T-helper 17 cell (primary cell): ENCODE measurements at places on chromosomes 2 and 18. TPM values are rescaled to one million over a fixed set of nuclear protein-coding genes. Genes with fewer than 3 reads are reported as not detected.

GRCh38 chr18:75154997-75155396 lies 53.9 kb downstream of the PTGR3 start:
- DNase-seq: no peak

DNA sequence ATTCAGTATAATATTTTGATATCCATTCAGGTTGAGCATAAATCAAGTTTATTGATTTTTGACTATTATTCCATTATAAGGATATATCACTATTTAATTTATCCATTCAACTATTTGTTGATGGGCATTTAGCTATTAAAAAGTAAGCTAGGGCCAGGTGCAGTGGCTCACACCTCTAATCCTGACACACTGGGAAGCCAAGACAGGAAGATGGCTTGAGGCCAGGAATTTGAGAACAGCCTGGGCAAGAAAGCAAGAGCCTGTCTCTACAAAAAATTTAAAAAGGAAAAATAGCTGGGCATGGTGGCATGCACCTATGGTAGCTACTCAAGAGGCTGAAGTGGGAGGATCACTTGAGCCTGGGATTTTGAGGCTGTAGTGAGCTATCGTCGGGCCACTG lies 183.5 kb downstream of the HNMT start:
- no peak for DNase-seq

DNA sequence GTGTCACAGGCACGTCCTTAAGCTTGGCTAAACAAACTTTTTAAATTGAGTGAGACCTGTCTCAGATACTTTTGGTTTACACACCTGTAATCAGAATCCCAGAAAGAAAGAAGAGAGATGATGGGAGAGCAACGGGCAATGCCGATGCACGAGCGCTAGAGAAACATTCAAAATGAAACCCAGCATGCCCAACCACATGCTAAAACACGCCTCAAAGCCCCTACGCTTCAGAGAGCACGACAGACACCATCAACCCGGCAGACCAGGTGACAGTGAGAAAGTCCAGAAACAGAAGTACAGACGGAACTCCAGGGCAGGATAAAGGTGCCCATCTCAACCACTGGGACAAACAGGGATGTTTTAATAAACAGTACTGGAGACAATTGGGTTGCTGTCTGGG lies 85.5 kb downstream of the HDAC4 start:
- peak; percentile 3 for DNase-seq

DNA sequence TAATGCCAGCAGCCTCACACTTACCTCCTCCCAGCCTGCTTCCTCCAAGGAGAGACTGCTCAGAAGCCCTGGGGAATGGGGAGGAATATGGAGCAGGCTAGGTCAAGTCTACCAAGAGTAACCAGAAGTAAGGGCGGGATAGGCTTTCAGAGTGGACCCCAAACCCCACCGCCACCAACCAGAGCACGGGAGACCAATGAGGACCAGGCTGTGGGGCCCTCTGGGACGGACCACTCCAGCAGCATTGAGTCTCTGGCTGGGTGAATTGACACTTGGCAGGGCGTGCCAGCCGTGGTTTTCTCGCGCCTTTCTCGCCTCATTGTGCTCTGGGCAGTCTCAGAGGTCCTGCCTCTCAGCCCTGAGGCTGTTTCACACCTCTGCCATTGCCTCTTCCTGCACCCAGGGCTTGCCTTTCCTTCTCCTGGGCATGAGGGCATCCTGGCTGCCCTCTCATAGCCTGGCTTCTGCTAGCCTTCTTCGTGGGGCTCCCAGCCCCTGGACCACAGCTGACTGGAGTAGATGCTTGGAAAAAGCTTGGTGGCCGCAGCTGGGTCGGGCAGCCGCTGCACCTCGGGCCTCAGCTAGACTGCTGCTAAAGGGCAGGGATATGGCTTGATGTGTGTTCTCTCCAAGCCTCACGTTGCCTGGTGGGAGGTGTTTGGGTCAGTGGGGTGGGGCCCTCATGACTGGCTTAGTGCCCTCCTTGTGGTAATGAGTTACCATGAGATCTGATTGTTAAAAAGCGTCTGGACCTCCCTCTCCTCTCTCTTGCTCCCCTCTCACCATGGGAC lies 40.5 kb upstream of the HS6ST1 start:
- DNase-seq: no peak

DNA sequence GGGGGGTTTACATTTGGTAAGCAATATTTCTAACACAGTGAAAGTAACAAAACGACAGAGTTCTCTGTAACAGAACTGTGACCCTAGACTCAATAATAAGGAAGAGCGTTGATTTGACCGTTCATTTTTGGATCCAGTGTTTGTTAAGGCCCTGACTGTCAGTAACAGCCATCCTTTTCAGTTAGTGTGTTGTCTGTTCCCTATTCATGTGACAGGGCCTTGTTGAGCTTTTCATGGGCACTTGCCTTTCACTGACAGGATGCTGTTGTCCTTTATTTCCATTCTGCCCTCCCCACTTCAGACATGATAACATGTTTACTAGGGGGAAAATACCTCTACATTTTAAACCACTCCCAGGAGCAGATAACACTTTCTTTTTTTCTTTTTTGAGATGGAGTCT lies 45.8 kb downstream of the MAP4K4 start:
- no peak for DNase-seq

WNT10A gene
- total RNA-seq: 5.5 TPM

RPRM gene
- not detected for total RNA-seq
